Fibroblast of skin of scalp (primary cell): ENCODE measurements at places on chromosomes 5 and 9.

GRCh38 chr5:891837-892393 lies 686 bp downstream of the BRD9 start:
- peak; percentile 6 for DNase-seq

DNA sequence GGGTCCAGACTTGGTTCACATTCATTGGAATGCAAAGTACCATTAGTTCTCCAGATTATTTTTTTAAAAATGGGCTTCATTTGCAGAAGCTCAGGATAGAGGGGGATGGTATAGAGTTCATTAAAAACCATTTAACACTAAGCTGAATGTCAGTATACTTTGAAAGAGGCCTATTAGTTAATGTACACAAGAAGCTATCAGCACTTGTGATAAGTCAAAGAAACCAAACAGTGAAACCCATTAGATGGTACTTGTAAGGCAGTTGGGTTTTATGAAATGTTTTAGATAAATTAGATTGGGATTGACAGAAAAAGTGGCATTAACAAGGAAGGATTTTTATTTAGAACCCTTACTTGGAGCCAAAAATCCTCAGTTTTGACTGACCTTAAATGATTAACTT lies 229.2 kb upstream of the MPDZ start:
- no peak for DNase-seq

DNA sequence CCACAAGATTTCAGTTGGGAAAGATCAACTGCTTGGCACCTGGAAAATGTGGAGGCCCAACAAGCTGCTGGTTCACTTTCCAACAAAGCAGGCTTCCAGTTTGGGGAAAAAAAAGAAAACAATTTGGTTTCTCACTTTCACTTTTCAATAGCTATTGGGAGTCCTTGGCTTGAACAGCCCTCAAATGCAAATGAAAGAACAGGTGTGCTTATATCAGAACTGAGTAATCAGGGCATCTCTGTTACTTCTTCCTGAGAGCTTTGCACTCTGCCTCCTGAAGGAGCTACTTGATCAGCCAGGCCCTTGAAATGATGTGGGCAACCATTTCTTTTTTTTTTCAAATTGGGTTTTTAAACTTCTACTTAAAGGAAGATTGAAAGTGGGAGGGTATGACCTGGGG lies 73.5 kb downstream of the MFAP3 start:
- DNase-seq, result no peak

DNA sequence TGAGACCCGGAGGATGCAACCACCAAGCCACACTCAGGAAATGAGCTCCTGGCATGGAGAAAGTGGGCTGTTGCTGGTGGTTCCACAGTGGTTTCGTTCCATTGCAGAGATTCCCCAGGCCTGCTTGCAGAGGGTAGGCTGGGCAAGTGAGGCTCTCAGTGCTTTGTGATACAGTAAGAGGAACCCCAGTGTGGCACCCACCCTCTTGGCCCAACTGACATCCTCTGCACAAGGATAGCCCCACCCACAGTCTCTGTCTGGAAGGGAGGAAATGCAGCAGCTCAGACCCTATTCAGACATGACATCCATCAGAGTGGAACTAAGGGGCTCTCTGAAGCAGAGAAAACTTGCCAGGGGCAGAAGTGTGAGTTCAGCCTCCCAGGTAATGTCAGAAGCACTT lies 69.6 kb upstream of the FSTL4 start:
- no peak for DNase-seq

- no peak for DNase-seq
These were observed 26.5 kb upstream of the NCS1 start for GRCh38 chr9:130145658-130146057.

GRCh38 chr5:93503598-93504067 lies 77.4 kb downstream of the NR2F1-AS1 start:
- DNase-seq, result peak; percentile 96

DNA sequence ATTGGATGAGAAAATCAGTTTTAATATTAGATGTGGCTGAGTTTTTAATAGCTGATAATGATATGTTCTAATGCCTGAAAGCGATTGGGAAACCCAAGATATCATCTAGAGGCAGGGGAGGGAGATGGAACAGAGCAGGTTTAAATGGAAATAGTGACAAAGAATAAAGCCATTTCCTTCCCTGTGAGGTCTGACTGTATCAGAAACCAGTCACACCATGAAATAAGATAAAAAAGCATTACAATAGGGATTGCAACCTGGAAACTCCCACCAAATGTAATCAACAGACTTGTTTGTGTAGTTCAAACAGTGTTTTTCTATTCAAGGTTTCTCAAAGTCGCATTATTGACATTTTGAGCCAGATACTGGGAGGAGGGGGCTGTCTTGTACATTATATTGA lies 110.1 kb upstream of the SMIM23 start:
- no peak for DNase-seq
